Aorta (tissue), 5 donors: ENCODE measurements at places on chromosomes 1 and 21.

DNA sequence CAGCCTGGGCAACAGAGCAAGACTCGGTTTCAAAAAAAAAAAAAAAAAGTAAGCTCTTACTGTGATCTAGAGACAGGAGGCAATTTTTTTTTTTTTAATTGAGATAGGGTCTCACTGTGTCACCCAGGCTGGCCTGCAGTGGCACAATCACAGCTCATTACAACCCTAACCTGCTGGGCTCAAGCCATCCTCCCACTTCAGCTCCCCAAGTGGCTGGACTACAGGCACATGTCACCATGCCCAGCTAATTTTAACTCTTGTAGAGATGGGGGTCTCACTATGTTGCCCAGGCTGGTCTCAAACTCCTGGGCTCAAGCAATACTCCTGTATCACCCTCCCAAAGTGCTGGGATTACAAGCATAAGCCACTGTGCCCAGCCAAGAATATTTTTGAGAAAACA is 7.4 kb downstream of the RPL22 start:
- no peak for DNase-seq

GRCh38 chr1:18951818-18952391 is 4.6 kb downstream of the IFFO2 start:
- DNase-seq, result no peak

DNA sequence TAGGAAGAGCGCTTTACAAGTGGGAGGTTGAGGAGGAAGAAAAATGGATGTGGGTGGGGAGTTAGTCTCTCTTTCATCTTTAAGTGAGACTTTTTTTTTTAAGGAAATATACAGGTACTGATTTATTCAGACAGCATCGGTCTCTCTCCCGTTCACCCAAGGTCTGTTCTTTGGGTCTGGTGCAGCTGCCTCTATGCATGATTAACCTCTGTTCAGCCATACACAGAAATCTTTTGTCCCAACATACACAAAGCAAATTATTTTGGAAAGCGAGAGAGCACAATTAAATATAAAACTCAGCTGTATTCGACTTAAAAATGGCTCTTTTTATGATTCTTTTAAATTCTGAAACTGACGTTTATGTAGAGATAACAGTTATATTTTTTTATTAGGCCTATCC is 11.0 kb downstream of the PROX1 start:
- no peak for DNase-seq

DNA sequence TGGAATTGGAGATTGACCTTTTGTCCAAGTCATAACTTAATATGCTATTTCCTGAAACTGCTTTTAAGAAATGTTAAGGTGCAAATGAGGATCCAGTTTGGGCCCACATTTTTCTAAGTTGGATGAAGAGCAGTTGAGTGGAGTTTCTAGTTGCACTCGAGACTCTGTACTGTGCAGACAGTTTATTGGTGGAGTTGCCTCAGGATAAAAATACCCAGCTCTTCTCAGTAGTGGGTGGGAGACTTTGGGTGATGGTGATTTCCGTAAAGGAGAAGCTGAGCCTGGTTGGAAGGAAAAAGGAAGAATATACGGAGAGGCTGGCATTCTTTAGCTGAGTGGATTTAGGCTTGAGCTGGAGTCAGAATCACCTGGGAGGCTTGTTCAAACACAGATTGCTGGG is 49.9 kb downstream of the CAMTA1 start:
- no peak for DNase-seq

- DNase-seq, result no peak
Observed at GRCh38 chr1:168567007-168567406, 9.4 kb upstream of the XCL1 start.

GRCh38 chr1:8704866-8705506 is 112.5 kb downstream of the RERE start:
- DNase-seq, result no peak

DNA sequence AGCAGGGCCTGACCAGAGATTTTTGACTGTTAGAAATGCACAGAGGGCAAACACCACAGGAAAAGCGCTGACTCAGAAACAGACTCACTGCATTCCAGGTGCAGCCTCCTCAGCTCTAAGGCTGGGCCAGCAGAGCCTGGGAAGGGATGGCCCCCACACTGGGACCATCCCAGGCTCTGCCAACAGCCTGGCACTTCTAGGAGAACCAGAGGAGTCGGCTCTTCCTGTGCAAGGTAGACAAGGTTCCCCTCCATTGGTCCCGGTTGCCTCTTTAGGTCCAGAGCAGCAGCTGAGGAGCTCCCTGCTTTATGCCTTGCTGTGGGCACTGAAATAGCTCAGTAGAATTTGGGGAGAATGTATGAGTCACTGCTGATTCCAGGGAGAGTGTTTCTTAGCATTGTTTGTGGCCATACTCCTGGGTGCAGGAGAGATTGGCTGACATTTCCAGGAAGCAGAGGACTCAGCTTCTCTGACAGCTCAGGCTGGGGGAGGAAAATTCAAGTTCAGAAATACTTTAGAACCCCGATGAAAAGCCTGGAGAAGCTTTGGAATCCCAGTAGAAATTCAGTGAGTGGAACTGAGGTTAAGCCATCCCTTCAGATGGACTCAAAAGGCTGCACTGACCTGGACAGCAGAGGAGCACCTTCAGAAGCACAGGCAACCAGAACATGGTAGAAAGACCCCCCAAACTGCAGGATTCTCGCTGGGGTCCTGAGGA is 19.7 kb downstream of the PRAMEF1 start:
- DNase-seq, result no peak

- no peak for DNase-seq
Observed at GRCh38 chr1:223077247-223077833, 65.7 kb downstream of the TLR5 start.

GRCh38 chr1:216566641-216567205 is 143.5 kb upstream of the USH2A start:
- DNase-seq, result no peak

DNA sequence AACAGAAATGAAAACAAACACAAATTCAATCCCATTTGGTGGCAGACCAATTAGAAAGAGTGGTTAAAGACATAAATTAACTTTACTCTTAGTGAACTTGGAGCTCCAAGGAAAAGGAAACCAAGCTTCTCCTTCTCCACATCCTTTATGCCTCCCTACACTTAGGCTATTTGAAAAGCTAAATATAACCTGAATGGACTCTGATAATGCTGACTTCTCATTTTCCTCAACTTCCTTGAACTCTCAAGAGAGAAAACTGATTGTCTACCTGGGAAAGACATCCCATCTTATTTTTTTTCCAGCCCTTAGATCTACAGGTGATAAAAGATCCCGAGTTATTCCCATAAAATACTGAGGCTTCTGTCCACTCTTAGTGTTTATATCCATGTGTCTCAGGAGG is 178.4 kb upstream of the SPAG17 start:
- no peak for DNase-seq

DNA sequence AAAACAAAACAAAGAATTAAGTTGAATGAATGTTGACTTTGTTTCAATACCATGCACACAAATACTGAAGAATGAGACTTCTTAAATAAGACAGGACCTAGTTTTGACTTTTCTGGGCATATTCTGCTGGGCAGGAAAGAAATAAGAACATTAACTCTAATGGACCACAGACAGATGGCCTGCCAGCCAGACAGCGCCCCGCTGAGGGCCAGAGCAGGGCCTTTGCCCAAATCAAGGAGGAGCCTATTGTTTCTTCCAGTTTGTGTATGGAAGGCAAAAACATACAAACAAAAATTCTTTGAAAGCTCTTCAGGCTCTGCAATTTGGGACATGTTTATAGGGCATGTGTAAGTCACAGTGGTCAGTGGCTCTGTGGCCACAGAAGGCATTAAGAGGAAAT is 44.4 kb upstream of the KIF26B start:
- DNase-seq, result no peak

- DNase-seq, result no peak
Observed at GRCh38 chr1:226489718-226490425, 58.7 kb upstream of the STUM start.

DNA sequence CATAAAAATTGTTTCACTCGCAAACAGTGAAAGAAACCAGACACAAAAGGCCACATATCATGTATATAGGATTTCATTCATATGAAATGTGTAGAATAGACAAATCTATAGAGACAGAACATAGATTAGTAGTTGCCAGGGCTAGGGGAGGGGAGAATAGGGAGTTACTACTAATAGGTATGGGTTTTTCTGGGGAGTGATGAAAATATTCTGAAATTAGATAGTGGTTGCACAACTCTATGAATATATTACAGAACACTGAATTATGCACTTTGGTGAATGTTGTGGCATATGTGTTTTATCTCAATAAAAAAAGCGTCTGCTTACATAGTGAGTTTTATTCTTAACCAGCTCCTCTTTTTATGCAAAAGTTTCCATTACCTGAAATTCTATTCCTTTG is 21.6 kb downstream of the SYT14 start:
- no peak for DNase-seq

GRCh38 chr1:92291372-92291999 is 7.3 kb downstream of the GLMN start:
- DNase-seq, result no peak

DNA sequence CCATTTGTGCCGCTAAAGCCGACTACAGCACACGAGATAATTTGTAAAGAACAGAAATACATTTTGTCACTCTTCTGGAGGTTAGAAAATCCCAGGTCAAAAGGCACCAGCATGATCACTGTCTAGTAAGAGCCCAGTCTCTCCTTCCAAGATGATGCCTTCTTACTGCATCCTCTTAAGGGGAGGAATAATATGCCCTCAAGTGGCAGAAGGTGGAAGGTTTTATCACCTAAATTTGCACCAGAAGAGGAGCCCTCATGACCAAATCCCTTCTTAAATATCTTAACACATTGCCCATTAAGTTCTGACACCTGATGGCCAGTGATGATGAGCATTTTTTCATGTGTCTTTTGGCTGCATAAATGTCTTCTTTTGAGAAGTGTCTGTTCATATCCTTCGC is 326.7 kb upstream of the RGS18 start:
- no peak for DNase-seq

DNA sequence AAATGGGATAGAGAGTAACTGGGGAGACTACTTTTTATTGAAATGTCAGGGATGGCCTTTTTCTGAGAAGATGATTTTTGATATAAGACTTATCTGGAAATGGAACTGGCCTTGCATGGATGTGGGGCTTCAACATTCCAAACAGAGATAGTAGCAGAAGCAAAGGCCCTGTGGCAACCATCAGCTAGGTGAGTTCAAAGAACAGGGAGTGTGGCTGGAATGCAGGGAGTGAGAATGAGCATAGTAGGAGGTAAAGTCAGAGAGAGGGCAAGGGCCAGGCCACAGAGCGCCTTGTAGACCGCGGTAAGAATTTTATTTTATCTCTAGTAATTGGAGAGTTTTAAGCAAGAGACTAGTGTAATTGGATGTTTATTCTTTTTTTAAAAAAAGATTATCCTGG is 227.0 kb upstream of the B3GALT2 start:
- no peak for DNase-seq

DNA sequence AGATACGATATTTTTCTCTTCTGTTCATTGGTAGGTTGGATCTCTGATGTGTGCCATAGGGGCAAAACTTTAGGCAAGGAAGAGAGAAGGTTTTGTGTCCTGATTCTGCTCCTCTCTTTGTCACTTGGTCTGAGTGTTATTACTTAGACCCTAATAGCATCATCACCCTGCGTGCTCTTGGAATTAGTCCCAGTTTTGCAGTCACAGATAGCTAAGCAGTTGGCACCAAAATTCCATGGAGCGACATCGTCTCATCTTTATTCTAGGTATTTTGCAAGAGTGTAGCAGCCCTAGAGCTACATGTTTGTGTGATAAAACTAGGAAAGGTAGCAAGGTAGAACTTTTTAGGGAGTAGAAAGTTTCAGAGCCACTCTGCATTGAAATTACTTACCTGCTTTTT is 23.8 kb downstream of the PIP5K1A start:
- DNase-seq, result no peak

DNA sequence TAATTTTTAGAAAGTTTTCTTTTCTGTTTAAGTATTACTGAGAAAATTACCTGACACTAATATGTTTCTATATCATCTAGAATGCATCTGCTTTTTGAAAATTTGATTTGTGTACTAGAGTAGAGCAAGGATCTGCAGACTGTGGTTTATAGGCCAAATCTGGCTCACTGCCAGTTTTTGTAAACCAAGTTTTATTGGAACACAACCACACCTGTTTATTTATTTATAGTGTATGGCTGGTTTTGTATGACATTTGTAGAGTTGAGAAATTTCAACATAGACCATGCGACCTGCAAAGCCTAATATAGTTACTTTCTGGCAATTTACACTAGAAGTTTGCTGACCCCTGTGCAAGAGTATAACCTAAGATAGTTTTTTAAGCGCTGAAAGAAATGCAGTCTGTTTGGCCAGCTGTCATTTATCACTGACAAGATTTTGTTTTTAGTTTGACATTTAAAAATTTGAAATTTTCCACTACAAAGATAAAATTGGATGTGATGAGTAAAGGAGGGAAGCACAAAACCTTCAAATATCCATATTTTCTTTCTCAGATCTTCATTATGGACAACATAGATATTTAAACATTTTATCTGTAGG is 36.1 kb upstream of the CACYBP start:
- no peak for DNase-seq

DNA sequence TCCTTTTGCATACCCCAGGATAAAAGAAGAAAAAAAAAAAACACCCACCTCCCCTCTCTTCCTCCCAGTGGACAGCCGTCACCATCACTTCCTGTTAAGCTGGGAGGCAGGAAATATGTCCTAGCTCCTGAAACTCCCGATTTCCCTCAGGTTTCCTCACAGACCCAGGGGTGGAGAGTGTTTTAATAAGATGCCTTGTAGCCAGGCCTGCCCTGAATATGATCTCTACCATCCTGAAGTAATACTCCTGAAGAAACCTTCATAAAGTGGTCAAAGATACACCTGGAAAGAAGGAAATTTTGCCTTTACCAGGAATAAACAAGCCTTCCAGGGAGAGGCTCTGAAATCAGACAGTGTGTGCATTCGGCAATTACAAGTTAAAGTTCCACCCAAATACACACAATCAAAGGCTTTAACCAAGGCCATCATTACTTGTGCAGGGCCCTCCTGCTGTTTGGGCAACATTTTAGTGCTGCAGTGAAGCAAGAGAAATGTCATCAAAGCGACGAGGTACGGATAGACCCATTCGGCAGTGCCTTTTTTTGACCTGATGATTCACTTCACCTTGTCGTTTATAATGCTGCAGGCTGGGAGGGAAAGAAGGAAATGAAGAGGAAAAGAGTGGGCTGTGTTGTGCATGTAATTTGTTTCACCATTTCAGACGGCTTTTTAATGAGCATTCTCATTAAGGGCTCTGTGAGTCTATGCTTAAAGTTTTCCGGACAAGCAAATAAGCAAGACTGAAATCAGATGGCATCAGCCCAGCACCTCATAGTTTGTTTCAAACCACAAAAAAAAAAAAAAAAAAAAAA is 41.0 kb upstream of the RASAL2 start:
- no peak for DNase-seq

GRCh38 chr1:32806290-32806689 is 10.9 kb downstream of the YARS1 start:
- no peak for DNase-seq

DNA sequence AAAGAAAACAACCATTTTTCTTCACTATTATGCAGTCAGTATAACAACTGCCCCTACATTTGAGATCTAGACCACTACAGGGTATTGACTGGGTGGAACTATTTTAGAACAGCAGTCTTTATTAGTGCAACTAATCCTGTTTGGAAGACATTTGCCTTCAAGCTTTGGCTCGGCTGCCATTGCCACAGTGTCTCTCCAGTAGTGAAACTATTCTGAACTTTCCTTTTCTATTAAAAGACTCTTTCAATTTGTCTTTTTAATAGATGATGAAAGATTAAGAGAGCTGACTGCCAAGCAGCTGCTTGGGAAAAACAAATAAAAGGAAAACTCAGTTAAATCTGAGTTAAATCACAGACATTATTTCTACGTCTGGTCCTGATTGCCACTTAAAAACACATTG is 49.3 kb downstream of the LPGAT1 start:
- no peak for DNase-seq
